ENCODE measurements at places on chromosomes 16 and 17.

GRCh38 chr17:45743626-45744326 is 40.3 kb upstream of the CRHR1 start:
- DNase-seq: no peak

- DNase-seq: no peak
Observed at GRCh38 chr17:78419970-78420815, 41.7 kb downstream of the PGS1 start.

GRCh38 chr17:72142614-72143013 is 21.8 kb downstream of the SOX9 start:
- DNase-seq: no peak

- DNase-seq: no peak
Observed at GRCh38 chr17:1158879-1159278, 20.9 kb downstream of the ABR start.

DNA sequence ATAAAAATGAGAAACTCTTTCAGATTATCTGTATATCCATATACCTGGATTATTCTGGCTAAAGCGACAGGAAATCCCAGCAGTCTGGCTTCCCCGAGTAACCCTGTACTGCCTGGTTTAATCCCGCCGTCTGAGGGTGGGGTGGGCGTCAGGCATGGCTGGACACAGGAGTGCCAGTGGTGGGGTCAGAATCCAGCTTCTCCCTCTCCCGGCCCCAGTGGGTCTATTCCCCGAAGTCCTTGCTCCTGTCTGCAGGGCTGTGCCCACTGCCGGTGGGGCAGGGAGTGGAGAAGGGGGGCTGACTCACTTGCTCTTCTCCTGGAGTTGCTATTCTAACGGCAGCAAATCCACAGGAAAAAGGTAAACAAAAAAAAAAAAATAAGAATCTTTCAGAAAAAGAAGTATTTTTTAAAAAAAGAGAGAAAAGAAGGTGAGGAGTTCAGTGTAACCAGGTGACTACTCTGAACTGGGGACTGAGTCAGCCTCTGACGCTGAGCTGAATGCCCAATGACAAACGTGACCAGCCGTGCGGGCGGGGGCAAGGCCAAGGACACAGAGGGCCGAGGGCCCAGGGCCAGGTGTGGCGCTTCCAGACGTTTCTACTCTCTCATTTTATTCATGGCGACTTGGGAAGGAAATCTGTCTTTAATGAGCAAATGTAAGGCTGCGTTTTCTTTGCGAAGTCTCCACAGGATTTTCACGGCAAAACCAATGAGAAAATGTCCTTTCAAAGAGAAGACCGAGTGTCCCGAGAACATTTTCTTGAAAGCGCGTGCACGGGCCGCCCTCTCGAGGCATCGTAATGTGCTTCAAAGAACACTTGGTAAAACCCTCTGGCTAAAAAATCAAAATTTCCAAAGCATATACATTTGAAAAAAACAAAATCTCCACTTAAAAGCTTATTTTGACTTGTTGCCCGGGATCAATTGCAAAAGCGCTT is 20.2 kb downstream of the FOXF1 start:
- DNase-seq: no peak

GRCh38 chr17:76844846-76845245 is 23.4 kb upstream of the MGAT5B start:
- DNase-seq: no peak

DNA sequence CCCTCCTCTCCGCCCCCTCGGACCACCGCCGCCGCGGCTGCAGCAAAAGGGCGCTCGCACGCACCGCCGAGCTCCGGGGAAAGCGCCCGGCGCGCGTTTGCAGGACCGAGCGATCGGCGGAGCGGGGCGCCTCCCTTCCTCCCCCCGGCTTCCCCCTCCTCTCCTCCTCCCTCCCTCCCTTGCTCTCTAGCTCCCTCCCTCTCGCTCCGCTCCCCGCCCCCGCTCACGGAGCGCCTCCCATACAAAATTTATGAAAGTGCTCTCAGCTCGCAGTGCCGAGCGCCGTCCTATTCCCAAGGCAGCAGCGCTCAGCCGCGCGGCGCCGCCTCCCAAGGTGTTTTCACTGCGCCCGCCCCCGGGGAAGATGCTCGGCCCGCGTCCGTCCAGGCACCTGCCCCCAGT is at the start of gene RTN4RL1:
Gene RTN4RL1 (minus strand): TSS at position 115 of the 402 bp plus-strand sequence. CDS start 469 bp downstream, outside the sequence.
- DNase-seq: no peak

DNA sequence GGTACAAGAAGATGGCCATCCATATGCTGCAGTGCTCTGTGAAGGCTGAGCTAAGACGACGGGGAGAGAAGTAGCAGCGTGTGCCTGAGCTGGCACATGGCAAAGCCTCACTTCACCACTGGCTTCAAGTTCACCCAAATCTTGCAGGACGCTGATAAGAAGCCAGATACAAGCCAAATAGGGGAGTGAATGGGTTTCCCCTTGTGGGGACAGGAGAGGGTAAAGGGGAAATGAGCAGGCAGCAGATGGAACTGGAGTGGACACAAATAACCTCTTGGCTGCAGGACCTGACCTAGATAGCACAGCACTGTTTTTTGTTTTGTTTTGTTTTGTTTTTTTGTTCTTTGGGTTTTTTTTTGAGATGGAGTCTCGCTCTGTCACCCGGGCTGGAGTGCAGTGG is 21.0 kb upstream of the PITPNA start:
- DNase-seq: no peak

DNA sequence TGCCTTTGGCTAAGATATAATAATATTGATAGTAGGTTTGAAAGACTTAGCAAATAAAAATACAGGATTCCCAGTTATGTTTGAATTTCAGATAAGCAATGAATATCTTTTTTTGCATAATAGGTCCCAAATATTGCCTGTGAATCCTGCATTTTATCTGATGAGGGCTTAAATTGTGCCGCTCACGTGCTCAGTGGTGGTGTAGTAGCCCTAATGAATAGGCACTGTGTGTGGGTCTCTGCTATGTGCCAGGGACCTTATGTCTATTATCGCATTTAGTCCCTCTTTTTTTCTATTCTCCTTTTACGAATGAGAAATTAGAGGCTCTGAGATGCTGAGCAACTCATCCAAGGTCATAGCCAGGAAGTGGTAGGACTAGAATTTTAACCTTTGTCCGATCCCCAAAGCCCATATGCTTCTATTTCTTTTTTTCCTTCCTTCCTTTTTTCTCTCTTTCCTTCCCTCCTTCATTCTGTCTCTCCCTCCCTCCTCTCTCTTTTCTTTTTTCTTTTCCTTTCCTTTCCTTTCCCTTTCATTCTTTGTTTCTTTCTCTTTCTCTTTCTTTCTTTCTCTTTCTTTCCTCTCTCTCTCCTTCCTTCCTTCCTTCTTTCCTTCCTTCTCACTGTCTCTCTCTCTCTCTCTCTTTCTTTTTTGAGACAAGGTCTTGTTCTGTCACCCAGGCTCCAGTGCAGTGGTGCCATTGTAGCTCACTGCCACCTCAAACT is 47.2 kb downstream of the RGS9 start:
- no peak for DNase-seq

DNA sequence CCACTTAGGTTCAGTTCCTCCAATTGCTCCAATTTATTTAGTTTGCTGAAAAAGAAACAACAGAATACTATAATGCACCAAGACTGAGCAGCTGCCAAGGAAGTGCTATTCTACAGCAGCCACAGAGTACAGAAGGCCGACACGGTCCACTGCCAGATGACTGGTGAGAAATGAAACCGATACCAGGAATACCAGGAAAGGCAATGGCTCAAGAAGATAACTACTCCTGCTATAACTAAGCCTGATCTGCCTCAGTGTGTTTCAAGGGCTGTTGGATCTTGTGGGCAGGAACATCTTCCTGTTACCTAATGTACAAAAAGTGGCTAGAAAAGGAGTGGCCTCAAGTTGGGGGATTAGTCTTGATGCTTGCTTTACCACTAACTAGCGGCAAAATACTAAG is 32.8 kb downstream of the MARVELD3 start:
- DNase-seq: no peak

DNA sequence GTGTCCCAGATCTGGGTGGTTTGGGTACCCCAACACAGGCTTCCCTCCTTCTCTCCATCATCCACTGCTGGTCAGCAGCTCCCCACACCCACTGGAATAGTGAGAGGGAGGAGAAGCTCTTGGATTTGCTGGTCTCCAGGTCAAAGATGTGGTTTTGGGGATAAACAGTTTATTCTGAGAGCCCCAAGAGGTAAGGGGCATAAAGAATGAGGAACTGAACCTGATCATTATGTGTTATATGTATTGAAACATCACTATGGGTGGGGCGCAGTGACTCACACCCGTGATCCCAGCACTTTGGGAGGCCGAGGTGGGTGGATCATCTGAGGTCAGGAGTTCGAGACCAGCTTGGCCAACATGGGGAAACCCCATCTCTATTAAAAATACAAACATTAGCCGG is 3.9 kb downstream of the DPEP2 start:
- no peak for DNase-seq

DNA sequence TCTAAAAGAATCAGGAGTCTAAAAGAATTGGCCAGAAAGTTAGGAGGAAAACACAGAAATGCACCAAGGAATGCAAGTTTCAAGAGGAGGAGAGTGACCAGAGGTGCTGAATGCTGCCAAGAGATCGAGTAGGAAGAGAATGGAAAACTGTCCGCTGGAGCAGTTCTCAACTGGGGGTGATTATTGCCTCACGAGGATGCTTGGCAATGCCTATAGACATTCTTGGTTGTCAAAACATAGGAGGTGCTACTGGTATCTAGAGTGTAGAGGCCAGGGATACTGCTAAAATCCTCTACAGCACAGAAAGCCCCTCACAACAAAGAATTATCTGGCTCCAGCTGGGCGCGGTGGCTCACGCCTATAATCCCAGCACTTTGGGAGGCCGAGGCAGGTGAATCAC is 82.1 kb upstream of the NOL11 start:
- no peak for DNase-seq

- no peak for DNase-seq
Observed at GRCh38 chr17:15213381-15214087, 51.6 kb downstream of the PMP22 start.

GRCh38 chr16:72884037-72884436 is 163.9 kb downstream of the ZFHX3 start:
- no peak for DNase-seq

DNA sequence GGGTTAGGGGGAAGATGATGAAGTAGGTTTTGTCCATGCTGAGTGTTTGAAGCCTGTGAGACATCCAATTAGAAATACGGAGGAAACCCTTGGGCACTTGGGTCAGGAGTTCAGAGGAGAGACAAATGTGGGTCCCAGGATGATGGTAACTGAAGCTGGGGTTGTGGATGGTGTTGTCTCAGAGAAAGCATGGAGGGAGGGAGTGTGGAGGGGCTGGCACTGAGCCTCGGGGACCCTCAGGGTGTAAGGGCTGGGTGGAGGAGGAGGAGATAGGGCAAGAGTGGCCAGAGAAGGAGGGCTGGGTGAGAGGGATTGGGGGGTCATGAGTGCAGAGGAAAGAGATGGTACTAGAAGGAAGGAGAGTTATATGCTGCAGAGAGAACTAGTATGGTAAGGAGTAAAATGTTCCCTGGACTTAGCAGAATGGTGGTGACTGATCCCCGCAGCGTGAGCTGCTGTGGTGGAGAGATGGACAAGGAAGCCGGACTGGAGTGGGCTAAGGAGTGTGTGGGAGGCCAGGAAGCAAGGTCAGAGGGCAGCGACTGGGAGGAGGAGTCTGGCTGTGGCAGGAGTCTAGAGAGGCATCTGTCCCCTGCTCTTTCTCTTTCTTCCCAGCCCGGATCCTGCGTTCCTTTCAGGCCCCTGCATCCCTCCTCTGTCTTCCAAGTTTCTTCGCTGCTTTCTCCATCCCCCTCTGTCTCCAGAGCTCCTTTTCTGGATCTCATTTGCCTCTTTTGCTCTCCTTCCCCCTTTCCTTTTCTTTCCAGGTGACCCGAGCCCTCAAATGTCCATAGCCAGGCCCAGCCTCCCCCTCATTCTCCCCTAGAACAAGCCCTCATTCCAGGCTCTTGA is 3.9 kb upstream of the COL1A1 start:
- no peak for DNase-seq

DNA sequence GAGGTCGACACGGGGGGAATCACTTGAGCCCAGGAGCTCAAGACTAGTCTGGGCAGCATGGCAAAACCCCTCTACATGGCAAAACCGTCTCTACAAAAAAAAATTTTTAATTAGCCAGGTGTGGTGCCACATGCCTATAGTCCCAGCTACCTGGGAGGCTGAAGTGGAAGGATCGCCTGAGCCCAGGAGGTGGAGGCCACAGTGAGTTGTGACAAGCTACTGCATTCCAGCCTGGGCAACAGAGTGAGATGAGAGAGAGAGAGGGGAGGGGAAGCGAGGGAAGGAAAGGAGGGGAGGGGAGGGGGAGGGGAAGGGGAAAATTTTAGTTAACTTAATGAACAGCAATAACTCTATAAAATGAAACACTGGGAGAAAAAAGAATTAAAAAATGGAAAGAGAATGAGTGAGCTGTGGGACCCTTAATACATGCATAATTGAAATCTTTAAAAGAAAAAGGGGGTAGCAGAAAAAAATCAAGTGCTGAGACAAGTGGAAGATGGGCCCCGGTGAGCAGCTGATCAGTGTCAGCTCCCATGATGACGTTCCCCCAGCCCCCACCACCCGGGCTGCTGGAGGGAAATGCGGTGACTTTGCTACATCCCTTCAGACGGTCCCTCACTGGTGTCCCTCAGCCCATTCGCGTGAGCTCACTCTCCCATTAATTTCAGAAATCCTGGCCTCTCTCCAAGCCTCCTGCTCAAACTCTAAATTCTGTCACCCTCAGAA is 2.7 kb downstream of the ASGR2 start:
- DNase-seq: no peak

DNA sequence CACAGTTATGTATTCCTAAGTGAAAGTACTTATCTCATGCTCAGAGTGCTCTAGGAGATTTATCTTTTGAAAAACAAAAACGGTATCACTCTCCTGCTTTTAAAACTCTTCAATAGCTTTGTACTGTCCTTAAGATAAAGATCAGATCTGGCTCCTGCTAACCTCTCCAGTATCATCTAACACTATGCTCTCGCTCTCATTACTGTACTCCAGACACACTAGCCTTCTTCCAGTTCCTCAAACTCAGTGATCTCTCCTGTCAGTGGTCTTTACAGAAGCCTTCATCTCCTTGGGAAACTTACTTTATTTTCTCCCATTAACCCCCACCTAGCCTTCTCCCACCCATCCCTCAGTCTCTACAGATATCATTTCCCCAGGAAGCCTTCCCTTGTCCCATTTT is 10.1 kb downstream of the ULK2 start:
- DNase-seq: no peak

DNA sequence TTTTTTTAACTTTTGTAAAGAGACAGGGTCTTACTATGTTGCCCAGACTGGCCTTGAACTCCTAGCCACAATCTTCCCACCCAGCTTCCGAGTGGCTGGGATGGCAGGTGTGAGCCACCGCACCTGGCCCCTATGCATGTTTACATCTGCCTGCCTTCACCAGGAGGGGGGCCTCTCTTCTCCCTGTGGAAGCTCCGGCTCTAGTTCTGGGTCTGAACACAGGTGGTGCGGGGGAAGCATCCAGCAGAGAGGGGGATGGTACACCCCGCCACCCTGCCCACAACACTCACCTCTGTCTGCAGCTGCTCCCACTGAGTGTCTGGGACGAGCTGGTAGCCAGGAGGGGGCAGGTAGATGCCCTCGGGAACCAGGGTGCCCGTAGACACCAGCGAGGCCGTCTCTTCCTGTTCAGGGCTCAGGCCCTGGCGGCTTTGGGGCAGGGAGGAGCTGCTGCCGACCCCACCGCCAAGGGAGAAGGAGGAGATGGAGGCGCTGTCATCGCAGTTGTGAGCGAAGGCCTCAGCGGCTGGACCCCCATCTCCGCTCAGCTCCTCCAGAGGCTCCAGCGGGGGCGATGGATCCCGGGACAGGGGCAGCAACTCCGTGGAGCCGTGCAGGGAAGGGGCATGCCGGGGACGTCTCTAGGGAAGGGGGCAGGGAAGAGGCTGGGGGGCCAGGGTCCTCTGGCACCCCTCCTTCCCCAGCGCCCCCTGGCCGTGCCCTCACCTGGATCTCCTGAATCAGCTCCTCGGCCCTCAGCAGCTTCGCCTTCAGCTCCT is 10.9 kb downstream of the RABEP2 start:
- DNase-seq: no peak

Data from stimulated activated CD8-positive, alpha-beta memory T cell treated with anti-CD3 and anti-CD28 coated beads, Interleukin-7, amount 100 ng/mL, for 24 hours (primary cell).